Natural killer cell (primary cell): ENCODE measurements at places on chromosomes 2 and 18.

DNA sequence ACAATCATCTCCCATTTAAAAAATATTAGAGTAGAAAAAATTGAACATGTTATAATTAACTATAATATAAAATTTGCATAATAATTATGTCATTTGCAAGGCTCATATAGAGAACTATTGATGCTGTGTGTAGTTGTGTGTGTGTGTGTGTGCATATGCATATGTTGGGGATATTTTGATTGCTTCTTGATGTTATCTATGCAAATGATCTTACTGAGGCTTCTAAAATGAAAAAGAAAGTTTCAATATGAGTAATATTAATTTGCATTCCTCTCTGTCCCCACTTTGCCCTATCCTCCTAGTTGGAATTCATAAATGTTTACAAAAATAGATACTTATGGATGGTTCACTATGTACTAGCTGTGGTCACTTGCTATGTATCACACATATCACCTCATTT is 523.3 kb downstream of the TRIB2 start:
- no peak for DNase-seq

GRCh38 chr2:223587301-223587700 is 14.9 kb downstream of the SCG2 start:
- DNase-seq, result no peak

DNA sequence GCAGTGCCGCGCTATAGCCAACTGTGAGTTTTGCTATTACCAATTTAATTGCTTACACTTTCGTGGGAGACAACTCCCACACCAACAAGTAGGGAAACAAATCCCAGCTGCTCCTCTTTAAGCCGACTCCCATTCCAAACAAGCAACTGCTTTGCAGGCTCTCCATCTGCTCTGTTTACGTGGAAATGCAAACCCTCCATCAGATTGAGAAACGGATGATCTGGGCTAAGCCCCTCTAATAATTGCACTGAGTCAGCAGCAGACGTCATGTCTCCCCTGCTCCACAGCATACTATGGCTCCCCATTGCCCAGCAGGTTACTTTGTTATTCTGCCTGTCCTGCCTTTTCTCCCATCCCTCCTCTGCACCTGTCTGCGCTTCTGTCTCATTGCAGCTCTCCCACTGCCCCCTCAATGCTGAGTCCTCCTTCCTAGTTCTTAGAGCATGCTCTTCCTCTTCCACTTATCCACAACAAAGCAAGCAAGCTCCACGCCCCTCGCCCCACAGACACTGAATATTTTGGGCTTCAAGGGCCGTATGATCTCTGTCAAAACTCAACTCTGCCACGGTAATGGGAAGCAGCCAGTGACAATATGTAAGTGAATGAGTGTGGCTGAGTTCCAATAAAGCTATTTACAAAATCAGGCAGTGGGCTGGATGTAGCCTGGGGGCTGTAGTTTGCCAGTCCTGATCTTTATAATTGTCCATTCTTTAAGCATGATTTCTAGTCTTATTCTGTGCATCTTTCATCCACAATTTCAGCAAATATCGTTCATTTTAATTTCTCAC is 39.5 kb upstream of the ARL4C start:
- DNase-seq, result no peak

GRCh38 chr2:124609667-124610066 is 584.6 kb downstream of the CNTNAP5 start:
- DNase-seq, result no peak

- DNase-seq, result no peak
Measured at GRCh38 chr18:11883153-11883552, 25.0 kb downstream of the MPPE1 start.

DNA sequence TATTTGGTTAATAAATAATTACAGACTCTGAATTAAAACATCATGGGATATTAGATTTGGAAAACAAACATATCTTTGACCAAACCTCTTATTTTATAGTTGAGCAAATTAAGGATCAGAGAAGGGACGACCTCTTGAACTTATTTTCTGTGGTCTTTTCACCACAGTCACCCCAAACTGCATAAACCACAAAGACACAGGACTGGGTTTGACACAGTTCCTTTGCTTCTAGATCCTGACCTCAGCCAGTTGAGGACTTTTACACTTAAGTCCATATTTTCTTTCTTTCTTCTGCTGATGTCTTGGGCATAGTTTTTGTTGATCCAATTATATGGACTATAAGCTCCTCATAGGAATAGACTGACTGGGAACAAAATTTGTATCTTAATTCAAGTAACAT is 234.0 kb upstream of the SLC14A2 start:
- no peak for DNase-seq

- no peak for DNase-seq
Measured at GRCh38 chr2:237711458-237712150, 84.2 kb downstream of the LRRFIP1 start.

DNA sequence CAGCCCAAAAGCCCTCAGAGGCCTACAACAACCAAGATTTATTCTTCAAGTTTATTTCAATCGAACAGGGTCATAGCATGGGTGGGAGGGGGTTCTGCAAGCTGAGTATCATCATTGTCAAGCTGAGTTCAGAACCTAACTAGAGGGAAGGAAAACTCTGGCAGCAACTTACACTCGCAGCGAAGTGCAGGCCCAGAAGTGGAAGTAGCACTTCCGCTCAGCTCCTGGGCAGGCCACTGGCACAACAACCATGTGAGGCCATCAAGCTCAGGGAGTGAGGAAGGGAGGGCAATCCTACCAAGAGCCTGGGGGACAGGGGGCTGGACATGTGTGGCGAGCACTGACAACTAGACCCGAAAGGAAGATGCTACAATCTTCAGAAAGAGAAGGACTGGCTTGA is 4.8 kb downstream of the UXS1 start:
- DNase-seq, result no peak

DNA sequence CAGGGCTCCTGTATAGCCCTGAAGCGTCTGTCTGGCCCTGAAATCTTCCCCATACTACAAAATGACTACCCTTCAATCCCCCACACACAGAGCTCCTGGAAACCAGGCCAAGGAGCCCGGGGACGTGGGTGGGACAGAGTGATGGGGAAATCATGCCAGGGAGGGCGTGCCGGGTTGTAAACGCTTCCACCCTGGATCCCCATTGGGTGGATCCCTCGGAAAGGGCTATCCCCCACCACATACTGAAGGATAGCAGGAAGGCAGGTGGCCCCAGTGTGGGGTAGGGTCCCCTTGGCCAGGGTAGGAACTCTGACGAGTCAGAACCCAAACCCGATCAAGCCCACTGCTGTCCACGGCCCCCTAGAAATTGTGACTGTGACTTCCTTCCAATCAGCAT is 91.7 kb downstream of the INHBB start:
- DNase-seq, result no peak

DNA sequence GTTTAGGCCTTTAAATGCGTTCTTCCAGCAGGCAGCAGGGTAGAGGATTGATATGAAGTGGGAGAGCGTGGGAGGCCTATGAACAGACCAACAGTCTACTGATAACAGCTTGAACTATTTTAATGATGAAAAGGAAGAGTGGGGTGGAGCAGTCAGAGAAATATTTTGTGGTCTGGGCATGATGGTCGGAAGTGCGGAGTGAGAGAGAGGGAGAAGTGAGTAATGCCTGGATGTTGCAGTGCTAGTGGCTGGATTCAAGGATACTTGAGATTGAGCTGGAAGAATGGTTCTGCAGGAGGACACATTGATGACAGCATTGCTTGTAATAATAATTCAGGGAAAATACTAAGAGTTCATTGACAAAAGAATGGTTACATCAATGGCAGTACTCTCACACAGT is 151.0 kb upstream of the DAPL1 start:
- DNase-seq, result no peak
